Motor neuron (in vitro differentiated cells): ENCODE measurements at places on chromosomes 7 and 10. TPM values are rescaled to one million over a fixed set of nuclear protein-coding genes. Genes with fewer than 3 reads are reported as not detected.

CLEC2L gene
- total RNA-seq, result 0.54 and 0.63 TPM in 2 replicates

RSPH10B2 gene
- 0.78 and 0.87 TPM in 2 replicates for total RNA-seq

PODXL gene
- total RNA-seq, result 10.9 and 13.5 TPM in 2 replicates

SLC29A3 gene
- 3.3 and 4.7 TPM in 2 replicates for total RNA-seq
